Globus pallidus (tissue), 1 donor: ENCODE measurements at places on chromosomes 2 and 18.
A peak's percentile ranks its signal among the peaks of the same experiment; 100 is the strongest.

DNA sequence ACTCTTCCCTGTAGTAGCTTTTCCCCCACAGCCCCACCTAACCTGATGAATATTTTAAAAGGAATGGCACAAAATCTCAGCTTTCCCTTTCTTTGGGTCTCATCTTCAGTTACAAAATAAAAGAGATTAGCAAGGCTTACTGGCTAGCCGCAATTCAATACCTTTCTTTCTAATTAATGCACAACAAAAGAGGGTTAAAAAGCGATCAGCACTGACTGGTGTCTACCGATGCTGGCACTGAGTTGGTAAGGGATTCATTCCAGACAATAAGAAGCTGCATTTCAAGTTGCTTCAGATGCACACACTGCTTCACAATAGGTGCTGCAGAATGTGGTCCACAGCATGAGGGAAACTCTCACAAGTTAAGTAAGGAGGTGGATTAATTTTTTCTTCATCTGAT is 41.9 kb downstream of the HDHD2 start:
- DNase-seq: no peak

GRCh38 chr2:209523867-209524266 is 100.0 kb downstream of the MAP2 start:
- DNase-seq: no peak

GRCh38 chr18:35713545-35713944 is 132.0 kb downstream of the GALNT1 start:
- no peak for DNase-seq

- DNase-seq: no peak
Measured at GRCh38 chr2:24469148-24469650, 21.9 kb upstream of the NCOA1 start.

DNA sequence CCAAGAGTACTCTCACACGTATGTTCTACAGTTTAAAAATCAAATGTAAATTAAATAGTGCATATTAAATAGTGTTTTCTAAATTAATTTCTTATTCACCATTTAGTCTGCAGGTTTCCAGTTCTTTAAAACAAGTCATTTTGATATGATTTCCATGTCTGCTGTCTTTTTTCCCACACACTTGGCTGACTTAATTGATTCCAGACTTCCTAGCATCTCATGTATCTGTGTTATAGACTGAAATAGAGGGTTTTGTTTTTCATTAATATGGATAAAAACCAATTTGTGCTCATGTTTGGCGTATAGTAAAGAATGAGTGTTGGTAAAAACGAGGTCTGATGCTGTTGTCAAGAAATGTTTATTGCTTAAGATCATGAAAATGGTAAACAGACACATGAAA is 104.3 kb downstream of the SRBD1 start:
- no peak for DNase-seq

GRCh38 chr2:28286678-28287077 is 106.0 kb upstream of the FOSL2 start:
- DNase-seq: no peak

DNA sequence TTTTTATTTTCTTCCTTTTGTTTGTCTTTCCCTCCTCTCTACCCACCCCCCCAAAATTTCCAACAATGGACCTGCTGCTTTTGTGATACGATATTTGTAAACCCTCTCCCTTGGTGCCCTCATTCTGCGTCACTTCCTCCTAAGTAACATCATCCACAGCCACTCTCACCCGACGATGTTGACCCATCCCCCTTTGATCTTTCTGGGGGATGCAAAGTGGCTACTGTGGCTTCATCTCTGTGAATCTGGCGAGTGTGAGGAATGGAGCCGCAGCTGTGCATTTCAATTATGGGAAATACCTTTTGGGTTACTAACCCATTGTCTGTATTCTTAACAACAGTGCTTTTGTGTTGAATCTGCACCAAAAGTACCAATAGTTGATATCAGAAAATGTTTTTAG is 19.4 kb downstream of the ANTXR1 start:
- no peak for DNase-seq

DNA sequence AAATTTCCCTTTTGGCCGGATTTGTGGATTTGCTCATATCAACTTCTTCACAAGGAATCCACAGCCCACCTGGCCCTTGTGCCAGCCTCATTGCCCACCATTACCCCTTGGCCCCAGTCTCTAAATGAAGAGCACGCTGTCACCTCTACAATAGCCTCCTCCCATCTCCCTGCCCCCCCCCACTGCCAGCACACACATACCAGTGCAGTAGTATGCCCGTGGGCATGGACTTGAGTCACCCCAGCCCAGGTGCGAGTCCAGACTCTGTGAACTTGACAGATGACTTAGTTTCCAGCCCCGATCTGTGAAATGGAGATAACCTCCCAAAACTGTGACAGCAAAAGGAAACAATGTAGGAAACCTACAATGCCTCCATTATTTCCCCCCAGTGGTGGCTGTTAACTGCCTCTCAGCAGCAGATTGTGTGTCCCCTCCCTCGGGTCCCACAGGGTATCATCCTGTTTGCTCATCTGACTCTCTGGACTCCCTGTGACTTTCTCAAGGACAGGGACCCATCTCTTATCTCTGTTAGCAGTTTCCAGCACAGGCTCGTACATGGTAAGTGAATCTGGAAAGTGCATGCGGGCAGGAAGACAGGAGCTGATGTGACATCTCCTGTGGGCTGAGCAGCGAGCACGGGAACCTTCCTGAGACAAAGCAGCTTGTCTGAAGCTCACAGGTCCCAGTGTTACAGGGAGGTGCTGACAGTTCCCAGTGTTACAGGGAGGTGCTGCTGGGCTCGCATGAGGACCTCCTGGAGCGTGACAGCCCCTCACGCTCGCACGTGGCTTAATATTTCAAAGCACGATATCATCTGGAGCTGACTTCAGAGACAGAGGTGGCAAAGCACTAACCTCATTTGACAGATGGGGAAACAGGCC is 4.2 kb upstream of the TMEM185B start:
- DNase-seq: no peak

- DNase-seq: peak; percentile 78
Measured at GRCh38 chr2:27217173-27218121, at the start of gene CAD. Gene CAD, plus strand, starts transcription at chr2:27217369. Its CDS starts 183 bp downstream, at chr2:27217552.

DNA sequence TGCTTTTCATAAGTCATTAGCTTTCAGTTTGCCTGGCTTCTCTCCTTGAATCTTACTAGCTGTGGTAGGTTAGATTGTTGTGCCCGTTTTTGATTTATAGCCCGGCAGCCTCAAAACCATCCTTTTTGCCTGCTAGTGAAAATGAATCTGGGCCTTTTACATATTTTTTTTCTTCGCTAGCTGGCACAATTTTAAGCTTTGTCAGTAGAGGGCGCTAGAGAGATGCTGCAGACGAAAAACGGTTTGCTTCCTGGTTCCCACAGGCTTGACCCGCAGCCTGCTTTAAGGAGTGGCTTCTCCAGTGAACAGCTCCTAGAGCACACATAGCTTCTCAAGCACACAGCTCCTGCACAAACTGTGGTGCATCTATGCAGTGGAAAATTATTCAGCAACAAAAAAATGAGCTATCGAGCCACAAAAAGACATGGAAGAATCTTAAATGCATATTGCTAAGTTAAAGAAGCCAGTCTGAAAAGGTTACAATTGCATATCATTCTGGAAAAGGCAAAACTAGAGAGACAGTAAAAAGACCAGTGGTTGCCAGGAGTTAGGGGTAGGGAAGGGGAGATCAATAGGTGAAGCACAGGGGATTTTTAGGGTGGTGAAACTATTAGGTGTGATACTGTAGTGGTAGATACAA is 47.9 kb downstream of the E2F6 start:
- DNase-seq: no peak

- no peak for DNase-seq
Measured at GRCh38 chr2:226701052-226701451, 98.6 kb downstream of the IRS1 start.

GRCh38 chr2:80002568-80003157 is 301.9 kb downstream of the LRRTM1 start:
- DNase-seq: no peak

DNA sequence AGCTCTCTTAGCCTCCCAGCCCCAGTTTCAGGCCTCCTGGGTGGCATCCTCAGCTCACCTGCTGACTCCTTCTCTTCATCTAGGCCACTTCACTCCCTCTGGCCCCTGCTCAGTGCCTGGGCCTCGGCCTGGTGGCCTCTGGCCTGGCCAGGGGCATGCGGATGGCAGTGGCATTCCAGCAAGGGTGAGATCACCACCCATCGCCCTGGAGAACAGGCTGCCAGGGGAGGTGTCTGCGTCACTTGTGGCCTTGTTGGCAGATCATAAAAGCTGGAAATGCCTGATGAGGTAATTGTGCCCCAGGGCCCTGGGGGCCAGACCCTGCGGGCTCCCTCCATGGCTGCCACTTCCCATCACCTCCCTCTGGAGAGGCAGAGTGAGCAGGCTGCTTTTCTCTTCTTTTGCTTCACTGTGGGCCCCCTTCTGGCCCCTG is 72.5 kb upstream of the SMAD2 start:
- no peak for DNase-seq

DNA sequence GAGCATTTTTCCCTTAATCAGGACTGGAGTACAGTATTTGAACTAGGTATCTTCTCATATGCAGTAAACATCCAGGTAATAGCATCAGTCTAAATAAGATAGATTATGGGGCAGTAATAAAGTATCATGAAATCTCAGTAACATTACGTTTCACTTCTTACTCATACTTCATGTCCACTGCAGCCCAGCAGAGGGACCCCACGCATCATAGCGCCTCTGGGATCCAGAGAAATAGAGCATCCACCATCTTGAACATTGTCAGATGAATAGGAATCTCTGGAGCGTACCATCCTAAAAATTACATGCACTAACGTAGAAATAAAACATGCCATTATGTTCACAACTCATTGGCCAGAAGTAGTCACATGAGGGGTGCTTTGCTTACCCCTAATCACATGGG is 499.0 kb downstream of the CPS1 start:
- no peak for DNase-seq

DNA sequence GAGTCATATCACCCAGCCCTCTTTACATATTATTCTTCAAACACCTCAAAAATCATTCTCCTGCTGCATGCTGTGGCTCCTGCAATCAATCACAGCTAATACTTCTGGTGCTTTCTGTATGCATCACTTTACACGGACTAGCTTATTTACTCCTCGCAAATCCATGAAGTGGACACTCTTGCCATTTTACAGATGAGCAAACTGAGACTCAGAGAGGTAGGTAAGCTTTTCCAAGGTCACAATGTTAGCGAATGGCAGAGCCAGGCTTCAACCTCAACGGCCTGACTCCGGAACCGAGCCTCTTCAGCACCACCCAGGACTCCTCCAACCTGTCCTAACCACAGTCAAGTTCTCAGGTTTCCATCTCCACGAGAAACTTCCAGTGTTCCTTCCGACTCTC is 36.8 kb downstream of the TCF4 start:
- no peak for DNase-seq

- no peak for DNase-seq
Measured at GRCh38 chr18:46560671-46561045, 96.4 kb downstream of the LOXHD1 start.

DNA sequence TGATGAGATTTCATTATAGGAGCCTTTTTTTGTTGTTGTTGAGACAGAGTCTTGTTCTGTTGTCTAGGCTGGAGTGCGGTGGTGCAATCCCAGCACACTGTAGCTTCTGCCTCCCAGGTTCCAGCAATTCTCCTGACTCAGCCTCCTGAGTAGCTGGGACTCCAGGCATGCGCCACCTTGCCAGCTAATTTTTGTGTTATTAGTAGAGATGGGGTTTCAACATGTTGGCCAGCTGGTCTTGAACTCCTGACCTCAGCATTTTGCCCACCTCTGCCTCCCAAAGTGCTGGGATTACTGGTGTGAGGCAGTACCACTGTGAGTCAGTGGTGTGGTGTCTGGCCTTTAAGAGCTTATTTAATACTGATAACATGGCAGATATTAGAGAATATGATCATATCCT is 60.1 kb downstream of the MOB4 start:
- DNase-seq: no peak

GRCh38 chr2:215758691-215759090 is 254.7 kb downstream of the MREG start:
- no peak for DNase-seq

GRCh38 chr2:26969077-26969844 is 1.2 kb upstream of the MAPRE3 start:
- no peak for DNase-seq

GRCh38 chr2:97763176-97763845 is 49.9 kb downstream of the ZAP70 start:
- DNase-seq: no peak

DNA sequence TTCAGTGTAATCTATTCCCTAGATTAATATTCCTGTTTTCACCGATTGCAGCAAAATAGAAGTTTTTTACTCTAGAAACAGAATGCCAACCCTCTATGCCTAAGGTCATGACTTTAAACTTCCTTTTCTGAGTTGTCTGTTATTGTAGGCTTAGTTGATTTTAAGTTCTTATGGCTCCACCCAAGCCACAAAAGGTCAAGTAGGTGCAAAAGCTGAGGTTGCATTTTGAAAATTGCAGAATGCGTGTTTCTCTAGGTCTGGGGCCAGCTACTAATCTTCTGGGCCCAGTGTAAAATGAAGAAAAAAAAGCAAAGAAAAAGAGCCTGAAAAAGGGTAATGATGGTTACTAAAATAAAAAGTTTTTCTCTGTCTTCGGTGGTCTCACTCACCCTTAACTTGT is 635.7 kb upstream of the FAM98A start:
- no peak for DNase-seq

DNA sequence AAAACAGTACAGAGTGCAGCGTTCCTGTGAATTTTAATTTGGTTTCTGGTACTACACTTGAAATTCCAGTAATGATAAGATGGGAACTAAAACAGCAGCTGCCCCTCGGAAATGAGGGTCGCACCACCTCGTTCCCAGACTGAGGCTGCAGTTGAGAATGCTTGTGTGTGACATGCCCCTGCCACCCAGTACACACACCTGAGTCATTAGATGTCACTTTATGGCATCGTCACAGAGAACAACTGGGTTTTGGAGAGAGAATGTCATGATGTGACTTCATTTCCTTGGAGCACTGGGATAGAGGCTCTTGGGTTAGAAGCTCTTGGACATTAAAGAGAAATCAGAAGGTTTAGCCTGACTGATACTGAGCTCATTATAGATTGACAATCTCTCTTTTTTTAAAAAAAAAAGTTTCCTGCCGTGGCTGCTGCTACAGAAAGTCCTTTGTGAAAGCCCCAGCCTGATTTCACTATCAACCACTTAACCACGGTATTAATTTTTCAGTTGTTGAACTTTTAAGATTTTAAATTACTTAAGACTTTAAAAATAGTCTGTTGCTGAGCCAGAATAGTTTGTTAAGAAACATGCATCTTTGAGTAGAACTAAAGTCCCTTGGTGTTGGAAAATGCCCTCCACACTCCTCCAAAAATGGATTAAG is 24.5 kb downstream of the BCL2L11 start:
- no peak for DNase-seq

DNA sequence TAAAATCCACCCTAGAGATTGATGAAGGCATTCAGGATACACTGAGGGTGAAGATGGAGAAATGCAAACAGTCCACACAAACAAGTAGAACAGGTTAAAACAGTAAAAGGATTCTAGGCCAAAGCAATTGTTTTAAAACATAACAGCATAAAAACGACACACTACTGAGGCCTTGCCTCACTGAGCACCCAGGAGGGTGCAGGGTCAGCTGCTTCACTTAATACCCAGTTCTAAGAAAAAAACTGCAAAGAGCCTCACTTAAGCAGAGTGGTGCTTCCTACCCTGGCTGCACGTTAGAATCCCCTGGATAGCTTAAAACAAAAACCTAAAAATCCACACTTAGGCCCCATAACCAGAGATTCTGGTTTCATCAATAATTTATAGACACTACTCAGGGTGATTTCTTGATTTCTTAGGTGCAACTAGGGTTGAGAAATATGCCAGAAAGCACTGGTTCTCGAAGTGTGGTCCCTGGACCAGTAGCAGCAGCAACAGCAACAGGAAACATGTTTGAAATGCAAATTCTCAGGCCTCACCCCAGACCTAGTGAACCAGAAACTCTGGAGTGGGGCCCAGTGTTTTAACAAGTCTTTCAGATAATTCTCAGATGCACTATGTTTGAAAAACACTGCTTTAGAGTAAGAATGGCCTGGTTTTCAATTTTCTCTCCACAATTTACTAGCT is 279.1 kb downstream of the ZEB2 start:
- no peak for DNase-seq
